ENCODE measurements at places on chromosomes 5 and 9.

- DNase-seq: no peak
These were observed 149.2 kb upstream of the KLF9 start for GRCh38 chr9:70563431-70564204.

DNA sequence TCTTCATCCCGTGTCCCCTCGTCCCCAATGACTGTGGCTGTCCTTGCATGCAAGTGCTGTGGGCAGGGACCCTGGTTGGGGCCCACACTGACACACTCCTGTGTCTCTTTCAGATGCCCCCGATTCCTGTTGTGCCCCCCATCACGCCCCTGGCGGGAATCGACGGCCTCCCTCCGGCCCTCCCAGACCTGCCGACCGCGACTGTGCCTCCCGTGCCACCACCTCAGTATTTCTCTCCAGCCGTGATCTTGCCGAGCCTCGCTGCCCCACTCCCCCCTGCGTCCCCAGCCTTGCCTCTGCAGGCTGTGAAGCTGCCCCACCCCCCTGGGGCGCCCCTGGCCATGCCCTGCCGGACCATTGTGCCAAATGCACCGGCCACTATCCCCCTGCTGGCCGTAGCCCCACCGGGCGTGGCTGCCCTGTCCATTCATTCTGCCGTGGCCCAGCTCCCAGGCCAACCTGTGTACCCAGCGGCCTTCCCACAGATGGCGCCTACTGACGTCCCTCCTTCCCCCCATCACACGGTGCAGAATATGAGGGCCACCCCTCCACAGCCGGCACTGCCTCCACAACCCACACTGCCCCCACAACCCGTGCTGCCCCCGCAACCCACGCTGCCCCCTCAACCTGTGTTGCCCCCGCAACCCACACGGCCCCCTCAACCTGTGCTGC lies 75.0 kb downstream of the WNK2 start:
- DNase-seq: no peak

DNA sequence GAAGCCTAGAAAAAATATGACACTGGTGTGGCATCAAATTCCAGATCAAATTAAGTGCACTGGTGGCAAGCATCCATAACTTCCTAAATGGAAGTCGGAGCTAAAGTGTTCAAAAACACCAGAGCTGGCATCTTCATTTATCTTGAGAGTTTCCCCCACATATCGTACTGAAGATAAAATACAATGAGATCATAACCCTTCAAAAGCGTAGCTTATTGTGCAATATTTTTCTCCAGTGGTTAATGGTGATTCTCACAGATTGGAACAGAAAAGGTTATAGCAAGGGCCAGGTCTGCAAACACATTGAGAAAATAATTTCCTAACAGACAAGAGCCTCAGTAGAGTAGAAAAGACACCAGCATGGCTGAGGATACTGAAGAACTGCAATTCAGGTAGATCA lies 147.6 kb downstream of the SEMA5A start:
- DNase-seq: no peak

GRCh38 chr9:76644171-76644570 lies 120.1 kb upstream of the PCA3 start:
- no peak for DNase-seq

DNA sequence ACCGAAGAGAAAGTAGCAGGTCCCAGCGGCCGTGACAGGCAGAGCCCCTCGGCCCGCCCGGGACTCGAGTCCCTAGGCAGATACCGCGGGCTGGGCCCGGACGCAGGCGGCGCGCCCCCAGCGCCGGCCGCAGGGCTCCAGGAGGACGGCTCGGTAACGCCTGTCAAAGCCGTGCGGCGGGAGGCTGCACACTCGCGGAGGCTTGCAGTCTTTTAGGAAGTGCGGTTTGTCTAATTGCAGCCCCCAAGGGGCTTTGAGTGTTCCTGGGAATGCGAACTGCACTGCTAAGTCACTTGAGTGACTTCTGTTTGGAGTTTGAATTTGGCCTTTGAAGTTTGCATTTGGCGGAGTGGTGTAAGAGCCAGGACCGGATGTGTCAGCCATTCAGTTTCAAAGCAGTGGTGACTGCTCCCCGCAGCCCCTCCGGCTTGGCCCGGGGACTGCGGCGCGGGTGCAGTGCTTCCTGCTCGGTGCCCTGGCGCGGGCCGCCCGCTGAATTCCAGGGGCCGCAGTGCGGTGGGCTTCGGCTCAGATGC lies 1.3 kb downstream of the MAP3K1 start:
- peak; percentile 50 for DNase-seq

GRCh38 chr5:107593009-107593408 lies 77.7 kb downstream of the EFNA5 start:
- DNase-seq: no peak

DNA sequence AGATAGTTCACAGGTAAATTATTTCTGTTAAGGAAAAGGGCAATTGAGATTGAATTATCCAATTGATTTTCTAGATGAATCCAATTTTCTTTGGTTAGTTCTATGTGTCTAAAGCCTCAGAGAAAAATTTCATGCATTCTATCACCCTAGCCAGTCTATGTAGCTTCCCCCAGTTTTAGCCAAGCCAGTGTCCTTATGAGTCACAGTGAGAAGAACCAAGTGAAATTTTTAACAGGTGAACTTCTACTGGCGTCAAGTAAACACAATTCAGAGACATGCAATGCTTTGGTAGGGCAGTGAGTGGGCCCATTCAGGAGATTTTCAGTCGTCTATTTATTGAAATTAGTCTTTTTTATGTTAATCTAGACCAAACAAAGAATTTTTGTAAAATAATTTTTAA lies 1077.4 kb upstream of the ARRDC3 start:
- no peak for DNase-seq

DNA sequence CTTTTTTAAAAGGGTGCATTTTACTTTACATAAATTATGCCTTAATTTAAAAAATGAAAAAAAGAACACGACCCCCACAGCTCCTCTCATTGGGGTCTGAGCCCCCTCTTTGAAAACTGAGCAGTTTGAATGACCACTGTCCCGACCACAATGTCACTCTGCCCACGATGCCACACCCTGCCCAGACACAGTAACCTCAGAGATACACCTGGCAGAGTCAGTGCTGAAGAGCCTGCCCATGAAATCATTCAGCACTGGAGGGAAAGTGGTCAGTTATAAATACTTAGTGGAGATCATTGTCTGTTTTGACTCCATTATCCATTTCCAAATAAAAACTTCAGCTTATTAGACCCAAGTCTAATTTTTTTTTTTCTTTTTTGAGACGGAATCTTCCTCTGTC lies 49.3 kb downstream of the DNAJC21 start:
- no peak for DNase-seq

GRCh38 chr9:77429928-77430327 lies 218.2 kb downstream of the GNA14 start:
- no peak for DNase-seq
